ENCODE measurements at places on chromosomes 13 and 19.

DNA sequence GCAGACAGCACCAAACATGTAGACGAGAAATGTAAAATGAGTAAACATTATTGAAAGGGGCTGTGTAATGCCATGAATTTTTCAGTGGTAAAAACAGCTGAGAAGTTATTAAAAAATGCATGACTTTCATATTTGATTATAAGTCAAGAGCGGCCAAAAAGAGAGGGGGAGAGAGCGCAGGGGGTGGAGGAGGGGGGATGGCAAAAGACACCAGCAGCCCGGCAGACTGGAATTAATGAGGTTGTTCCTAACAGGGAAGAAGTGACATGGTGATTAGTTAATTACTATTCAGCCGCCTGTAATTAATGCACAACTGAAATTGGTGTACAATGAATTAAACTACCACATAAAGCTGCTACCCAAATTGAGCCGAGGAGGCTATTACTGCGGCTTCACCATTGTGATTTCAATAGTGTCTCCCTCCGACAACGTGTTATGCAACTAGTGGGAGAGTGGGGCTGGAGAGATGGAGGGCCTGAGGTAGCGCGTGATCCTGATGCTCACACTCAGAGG lies 89.1 kb upstream of the VSTM2B start:
- no peak for DNase-seq

DNA sequence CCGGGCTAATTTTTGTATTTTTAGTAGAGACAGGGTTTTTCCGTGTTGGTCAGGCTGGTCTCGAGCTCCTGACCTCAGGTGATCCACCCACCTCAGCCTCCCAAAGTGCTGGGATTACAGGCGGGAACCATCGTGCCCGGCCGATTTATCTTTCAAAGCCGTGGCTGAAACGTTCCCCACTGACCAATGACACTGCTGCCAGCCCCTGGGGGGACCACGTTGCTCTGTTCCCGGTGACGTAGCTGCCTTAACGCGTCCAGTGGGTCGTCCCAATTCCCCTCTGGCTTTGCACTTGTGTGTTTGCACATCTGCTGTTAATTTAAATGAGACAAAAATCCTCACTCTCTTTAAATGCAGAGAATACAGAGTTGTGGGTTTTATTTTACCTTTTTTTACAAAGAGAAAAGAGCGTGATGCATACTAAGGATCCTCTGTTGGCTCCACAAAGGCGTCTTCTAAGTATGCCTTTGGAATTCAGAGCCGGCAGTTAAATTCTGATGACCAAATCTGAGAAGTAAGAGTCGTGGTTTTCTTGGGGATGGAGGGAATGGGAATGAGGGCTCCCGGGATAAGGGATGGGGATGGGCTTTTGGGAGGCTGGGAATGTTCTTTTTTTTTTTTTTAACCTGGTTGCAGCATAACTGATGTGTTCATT lies 18.6 kb upstream of the LMTK3 start:
- DNase-seq = no peak

- DNase-seq = peak; percentile 14
These were observed 127.1 kb upstream of the SPACA7 start for GRCh38 chr13:112248862-112249592.

DNA sequence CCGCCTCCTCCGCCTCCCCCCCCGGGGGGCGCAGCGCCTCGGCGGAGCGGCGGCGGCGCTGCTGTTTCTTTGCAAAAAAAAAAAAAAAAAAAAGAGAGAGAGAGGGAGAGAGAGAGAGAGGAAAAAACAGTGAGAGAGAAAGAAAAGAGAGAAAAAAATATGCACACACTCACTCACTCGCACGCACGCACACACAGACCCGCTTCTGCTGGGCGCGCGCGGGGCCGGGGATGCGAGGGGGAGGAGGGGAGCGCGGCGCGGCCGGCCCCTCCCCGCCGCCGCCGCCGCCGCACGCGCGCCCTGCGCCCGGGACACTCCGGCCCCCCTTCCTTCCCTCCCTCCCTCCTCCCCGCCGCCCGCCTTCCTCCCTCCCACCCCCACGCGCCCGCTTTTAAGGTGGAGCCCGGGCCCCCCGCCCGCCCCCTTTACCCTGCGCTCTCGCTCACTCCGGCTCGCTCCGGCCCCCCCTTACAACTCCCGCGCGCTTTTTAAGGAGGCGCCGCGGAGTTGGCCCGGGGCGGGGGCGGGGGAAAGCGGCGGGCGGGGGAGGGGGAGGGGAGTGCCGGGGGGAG lies at the start of gene SAMD1:
Gene SAMD1 (minus strand): TSS at position 243 of the 572 bp plus-strand sequence.
- no peak for DNase-seq

- DNase-seq = no peak
These were observed 54.4 kb upstream of the MEDAG start for GRCh38 chr13:30851697-30852096.

GRCh38 chr19:13396250-13397080 lies 109.8 kb downstream of the CACNA1A start:
- no peak for DNase-seq

- no peak for DNase-seq
These were observed 713 bp downstream of the KRI1 start for GRCh38 chr19:10565028-10565566.

DNA sequence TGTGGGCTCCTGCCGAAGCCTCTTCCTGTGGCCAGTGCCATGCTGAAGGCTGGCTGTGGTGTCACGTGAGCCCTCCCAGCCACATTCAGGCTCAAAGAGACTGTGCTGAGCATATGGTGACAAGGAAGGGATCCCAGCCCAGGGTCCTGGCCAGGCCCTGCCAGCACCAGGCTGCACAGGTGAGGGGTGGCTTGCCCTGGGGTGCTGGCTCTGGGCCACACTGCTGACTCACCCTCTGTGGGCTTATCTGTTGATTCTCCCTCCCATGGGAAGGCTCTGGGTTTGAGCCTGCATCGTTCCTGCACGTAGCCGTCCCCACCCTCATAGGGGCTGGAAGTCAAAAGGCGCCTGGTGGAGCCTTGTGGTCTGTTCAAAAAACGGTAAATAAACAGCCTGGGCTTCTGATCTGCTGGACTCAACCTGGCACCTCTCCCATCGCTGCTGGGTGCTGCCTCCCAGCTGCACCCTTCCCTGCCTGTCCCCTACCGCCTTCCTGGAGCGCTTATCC lies 31.1 kb downstream of the DNM2 start:
- no peak for DNase-seq

- no peak for DNase-seq
These were observed 63.4 kb upstream of the C1QTNF9B start for GRCh38 chr13:23960566-23961156.

DNA sequence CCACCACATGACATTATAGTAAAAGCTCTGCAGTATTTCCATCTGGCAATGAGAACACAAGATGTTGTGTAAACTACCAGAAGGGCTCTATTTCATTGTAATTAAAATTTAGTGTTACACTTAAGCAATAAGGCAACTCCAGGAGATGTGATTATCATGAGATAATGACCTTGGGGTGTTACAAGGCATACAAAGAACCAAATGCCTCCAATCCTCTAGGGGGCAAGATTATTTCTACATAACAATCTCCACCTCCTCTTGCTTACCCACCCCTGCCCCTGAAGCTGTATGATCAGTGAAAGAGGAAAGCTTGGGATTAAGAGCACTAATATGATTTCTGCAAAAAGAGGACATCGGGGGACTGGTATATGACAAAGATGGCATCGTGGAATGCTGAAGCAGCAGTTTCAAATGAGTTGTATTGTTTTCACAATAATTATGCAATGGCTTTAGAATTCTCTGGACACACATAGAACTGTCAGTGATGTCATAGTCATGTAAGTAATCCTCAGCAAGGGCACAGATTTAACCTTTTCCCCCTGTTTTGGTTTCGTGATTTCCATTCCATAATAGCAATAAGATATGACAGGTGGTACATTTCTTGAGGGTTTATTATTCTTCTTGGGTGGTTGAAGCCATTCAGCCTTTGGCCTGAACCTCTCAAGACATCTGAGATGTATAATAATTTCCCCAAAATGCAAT lies 295.3 kb downstream of the MZT1 start:
- DNase-seq = no peak

GRCh38 chr19:55198651-55199050 lies 10.7 kb downstream of the PTPRH start:
- no peak for DNase-seq

DNA sequence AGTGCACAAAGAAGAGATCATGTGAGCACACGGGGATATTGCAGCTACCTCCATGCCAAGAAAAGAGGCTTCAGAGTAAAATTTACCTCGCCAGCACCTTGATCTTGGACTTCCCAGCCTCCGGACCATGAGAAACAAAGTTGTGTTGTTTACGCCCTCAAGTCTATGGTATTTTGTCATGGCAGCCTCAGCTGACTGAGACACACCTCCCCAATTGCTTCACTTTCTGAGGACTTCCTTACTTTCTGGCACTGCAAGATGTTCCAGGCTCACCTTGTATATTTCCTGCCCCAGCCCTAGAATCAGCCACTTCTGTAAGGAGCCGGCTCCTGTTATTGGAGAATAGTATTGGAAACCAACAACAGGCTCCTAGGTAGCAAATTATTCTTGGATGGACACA lies 6.6 kb upstream of the CEBPG start:
- DNase-seq = no peak

- DNase-seq = no peak
These were observed 8.6 kb downstream of the ISOC2 start for GRCh38 chr19:55452749-55453346.

DNA sequence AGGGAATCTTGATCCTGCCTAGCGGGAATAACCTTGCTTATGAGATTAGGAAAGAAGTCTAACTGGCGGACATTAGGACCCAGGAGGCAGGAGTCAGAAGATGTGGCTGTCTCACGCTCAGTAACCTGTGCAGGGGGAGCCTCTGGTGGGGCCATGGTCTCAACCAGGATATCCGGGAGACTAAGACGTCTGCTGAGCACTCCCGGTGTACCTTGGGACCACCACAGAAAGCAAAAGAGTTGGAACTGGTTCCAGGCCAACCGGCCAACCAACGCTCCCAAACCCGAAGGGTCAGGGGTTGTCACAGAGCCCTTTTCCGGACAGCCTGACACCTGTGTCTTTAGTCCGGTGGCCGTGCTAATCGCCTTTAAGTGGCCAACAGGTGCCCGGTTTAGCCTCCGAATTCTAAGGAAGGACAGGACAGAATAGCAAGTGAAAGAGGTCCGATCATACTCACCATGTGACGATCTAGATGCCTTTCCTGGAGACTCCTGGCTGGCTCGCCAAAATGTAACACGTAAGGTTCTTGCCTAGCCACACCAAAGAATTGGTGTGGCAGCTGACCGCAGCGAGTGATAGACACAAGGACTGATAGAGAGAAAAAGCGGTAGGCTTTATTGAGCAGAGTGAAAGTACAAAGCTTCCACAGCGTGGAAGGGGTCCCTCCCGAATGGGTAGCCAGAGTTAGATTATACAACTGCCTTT lies 103.9 kb upstream of the DIAPH3 start:
- no peak for DNase-seq

GRCh38 chr13:43495732-43496131 lies 291.0 kb downstream of the ENOX1 start:
- DNase-seq = no peak

- no peak for DNase-seq
These were observed 1.9 kb upstream of the MADCAM1 start for GRCh38 chr19:494171-495080.

DNA sequence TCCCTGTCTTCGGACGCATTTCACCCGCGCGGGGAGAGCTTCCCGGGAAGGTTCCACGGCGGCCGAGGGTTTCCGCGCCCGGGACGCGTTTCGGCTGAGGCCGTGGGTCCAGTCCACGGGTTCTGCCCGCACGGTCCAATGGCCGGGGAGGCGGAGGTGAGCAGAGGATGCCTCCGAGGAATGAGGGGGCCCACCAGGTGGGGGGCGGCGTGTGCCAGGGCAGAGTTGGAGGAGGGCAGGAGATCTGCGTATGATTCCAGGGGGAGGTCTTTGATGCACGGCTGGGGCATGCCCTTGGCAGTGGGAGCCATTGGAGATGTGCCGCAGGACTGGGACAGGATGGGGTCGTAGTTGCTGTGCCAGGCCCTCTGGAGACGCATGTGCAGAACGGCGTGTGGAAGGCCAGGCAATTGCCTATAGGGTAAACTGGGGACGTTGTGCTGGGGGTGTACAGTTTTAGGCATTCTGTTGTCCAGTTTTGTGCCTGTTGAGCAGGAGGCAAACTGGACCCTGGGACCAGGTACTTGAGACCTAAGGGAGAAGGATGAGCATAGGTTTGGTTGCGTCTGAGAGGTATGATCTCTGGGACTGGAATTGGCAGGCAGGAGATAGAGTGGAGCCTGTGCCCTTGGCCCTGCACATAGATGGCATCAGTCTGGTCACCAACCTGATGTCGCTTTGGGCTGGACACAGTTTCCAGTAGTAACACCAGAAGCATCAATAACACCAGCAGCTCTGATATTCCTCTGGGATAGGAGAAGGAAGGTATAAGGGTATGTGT lies 751 bp downstream of the ZNF584 start:
- no peak for DNase-seq

DNA sequence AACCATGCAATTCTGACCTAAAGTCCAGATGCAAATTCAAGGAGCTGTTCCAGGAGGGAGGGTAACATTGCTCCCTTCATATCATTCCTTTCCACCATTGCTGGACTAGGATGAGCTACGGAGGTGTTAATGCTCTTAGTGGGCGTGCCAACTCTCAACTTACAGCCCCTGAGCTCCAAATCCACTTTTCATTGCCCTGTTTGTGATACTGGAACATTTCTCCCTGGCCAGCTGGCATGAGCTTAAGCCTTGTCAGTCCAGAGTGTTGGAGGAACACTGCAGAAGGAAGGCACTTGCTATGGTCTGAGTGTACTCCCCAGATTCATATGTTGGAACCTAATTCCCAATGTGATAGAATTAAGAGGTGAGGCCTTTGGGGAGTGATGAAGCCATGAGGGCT lies 70.4 kb upstream of the FARP1 start:
- DNase-seq = no peak

- DNase-seq = no peak
These were observed 14.6 kb upstream of the KCNN1 start for GRCh38 chr19:17951990-17952976.

DNA sequence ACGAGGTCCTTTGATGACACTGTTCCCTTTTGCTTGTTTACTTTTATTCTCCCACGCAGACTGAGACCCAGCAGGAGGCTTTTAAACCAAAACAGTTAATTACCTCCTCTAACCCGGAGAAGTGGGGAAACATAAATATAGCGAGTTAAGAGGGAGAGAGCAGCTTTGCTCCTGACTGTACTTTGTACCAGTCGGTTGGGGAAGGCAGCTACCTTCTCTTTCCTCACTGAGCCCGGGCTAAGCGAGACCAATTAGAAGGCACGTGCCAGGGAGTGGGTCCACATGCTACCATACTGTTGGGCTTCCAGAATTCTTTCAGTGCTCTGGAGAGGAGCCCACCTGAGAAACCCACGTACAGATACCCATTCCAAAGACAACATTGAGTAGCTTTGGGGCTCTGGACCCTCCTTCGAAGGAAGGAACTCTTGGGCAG lies 124.2 kb downstream of the ZIC5 start:
- no peak for DNase-seq

GRCh38 chr13:78029901-78030300 lies 111.3 kb upstream of the EDNRB start:
- no peak for DNase-seq

- no peak for DNase-seq
These were observed 268.5 kb downstream of the B3GLCT start for GRCh38 chr13:31468114-31468902.

DNA sequence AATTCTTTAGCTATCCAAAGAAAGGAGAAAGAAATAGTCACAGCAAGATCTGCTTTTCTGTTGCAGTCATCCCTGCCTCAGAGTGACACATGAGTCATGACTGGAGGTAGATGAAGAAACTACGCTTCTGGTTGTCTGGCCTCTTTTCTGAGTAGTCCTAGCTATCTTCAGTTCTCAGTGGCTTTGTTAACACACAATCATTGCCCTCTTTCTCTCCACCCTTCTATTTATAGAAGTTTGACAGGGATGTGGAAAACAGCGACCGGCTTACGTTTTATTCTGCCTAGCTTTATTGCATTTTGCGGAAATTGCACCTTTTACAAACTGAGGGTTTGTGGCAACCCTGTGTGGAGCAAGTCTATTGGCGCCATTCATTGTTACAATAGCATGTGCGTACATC lies 26.7 kb downstream of the SPATA13 start:
- no peak for DNase-seq

All from NCI-H1417 treated with DMSO at 0.1 percent for 48 hours (cell line).